KG1 (cell line): ENCODE measurements at places on chromosomes 2 and 18.

DNA sequence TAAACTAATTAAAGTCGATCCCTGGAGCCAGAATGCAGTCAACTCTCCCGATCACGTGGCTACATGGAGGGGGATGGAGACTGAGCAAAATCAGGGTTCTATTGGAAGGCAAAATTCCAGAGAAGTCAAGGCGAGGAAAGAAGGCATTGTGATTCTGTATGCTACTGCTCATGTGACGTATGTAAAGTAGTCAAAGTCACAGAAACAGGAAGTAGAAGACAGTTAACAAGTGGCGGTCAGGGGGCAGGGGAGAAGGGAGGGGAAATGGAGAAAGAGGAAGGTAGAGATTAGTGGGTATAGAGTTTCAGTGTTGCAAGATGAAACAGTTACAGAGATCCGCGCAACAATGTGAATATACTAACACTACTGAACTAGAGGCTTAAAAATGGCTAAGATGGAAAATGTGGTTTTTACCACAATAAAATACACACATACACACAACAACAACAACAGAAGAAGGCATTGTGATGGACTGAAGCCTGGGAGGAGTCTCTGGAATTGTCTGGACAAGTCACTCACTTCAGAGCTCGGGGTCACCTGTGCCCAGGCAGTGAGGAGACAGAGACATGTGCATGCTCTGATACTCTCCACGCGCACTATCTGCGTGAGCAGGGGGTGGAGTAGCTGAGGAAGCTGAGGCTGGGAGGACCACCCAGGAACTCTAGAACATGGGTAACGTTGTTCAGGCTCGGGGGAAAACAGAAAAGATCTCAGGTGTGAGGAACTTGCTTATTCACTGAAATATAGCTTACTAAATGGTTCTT lies 89.9 kb upstream of the CDCA7 start:
- peak; percentile 39 for DNase-seq

DNA sequence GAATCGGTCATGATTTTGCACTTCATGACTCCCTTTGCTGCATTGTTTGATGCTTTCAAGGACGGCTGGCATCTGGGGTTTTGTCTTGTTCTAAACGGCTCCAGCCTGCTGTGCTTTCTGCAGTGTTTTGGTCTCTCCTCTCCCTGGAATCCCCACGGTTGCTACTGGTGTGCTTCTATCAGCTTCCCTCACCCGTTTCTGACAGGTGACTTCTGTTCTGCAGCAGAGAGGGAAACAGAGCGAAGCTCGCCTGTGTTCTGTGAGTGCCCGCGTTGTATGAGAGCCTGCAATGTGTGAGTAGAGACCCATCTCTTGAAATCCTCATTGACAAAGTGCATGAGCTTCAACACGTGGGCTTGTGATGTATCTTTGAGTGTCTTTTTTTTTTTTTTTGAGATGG lies 102.8 kb downstream of the DCDC2C start:
- DNase-seq = no peak

GRCh38 chr2:39851251-39851650 lies 72.2 kb upstream of the THUMPD2 start:
- no peak for DNase-seq

DNA sequence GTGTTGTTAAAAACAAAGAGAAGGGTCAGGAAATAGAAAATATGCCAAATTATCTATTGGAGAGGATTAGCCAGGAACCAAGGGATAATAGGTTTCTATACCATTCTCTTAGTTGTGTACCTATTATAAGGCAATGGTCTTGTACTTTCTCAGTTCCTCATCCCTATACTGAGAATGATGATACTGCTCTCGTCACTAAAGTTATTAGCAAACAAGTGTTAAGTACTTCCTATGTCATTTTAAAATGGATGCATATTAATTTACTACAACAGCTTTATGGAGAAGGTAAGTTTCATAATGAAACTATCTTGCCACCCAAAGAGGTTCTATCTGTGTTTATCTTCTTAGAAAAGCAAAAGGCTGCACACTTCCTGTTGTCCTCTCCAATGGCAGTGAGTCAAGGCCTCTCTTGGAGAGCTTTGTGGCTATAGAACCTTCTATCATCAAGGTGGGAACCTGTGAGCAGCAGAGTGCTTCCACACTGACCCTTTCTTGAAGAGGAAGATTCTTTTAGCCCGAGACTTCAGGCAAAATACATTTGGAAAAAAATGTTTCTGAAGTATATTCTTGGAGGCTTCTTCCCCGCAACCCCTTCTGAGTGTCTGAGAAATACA lies 460.7 kb upstream of the FANCL start:
- no peak for DNase-seq

GRCh38 chr2:238389988-238390589 lies 36.6 kb upstream of the ASB1 start:
- no peak for DNase-seq

DNA sequence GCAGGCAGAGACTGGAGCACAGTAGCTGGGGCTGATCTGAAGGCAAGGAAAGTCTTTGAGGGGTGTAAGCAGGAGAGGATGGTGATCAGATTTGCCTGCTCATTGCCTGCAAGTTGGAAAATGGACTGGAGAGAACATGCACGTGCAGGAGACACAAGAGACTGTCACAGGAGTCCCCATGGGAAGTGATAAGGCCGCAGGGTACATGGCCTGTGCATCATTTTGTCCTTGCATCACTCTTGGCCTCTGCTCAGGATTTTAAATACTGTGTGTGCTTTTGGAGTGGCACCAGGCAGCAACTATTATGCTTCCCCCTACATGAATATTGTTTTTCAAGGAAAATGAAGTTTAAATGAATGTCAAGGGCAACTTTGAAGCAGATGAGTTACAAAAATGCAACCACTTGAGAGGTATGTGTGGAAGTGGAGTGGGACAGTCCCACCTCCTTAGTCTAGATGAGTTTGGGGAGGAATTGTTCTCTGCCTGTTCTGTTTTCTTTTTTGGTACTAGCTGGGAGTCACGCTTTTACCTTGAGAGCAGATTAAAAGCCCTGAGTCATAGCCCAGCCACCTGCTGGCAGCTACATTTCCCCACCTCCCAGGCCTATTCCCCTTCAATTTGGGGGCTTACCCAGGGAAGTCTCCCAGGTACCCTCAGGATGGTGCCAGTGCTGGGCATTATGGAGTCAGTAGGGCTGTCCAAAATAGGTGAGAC lies 19.3 kb downstream of the MAPK4 start:
- no peak for DNase-seq

GRCh38 chr2:207282916-207283315 lies 117.2 kb upstream of the KLF7 start:
- DNase-seq = no peak

DNA sequence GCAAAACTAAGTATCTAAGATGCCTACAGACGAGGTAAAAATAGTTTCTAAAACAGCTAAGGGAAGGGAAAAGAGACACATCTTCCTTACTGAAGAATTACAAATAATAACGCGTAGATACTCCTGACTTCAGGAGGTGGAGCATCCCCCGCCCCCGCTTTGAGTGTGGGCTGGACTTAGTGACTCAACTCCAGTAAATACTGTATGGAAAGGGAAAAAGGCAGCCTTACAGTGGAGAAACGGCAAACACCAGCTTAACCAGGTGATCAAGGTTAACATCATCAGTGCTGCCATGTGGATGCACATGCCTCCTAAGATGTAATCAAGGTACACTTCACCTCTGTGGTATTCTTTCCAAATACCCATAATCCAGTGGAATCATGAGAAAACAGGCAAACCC lies 47.9 kb downstream of the HADHB start:
- no peak for DNase-seq

- DNase-seq = no peak
Observed at GRCh38 chr2:11672407-11672806, 2.4 kb upstream of the NTSR2 start.

- no peak for DNase-seq
Observed at GRCh38 chr18:50982086-50982801, 14.4 kb downstream of the ELAC1 start.

DNA sequence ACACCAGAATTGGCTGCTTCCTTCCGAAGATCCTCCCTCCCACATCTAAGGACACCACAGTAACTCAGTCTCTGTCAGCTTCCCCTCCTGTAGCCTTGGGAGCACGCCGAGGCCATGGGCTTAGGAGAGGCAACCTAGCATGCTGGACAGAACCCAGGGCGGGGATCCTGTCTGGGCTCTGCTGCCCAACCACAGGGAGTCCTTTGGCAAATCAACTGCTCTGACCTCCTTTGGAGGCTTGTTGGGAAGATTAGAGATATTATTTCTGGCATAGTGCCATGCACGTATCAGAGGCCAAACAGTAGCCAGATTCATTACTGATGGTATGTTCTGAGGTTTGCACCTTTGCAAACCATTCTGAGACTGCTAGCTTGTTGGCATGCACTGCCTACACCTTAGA lies 262.7 kb upstream of the EPAS1 start:
- DNase-seq = no peak

DNA sequence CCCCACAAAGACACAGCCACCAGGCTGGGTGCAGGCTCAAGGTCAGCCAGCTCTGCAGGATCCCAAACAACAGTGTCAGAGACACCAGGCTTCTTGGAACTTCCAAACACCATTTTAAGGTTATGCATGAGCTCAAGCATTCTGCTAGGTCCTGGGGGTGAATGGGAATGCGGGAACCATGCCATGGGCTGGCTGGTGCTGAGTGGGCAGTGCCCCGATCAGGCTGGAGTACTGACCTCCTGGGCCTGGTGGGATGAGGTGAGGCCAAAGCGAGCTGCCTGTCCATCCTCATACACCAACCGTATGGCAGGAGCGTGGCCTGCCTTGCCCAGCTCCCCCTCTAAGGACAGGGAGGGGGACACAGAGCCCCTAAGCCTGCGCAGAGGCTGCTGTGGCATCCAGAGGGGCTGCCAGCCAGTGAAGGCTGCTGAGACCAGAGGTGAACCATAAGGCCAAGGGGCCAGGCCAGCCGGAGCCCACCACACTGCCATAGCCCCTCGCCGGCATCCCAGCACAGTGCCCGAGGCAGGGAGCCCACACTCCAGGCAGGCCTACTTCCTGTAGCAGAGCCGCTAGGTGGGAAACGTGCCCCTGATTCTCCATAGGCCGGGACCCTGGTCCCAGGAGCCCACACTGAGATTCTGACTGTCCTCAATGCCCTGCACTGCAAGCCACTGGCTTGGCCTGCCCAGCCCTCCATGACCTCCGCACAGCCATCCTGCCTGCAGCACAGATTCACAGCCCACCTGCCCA lies 135.0 kb downstream of the HDAC4 start:
- no peak for DNase-seq

DNA sequence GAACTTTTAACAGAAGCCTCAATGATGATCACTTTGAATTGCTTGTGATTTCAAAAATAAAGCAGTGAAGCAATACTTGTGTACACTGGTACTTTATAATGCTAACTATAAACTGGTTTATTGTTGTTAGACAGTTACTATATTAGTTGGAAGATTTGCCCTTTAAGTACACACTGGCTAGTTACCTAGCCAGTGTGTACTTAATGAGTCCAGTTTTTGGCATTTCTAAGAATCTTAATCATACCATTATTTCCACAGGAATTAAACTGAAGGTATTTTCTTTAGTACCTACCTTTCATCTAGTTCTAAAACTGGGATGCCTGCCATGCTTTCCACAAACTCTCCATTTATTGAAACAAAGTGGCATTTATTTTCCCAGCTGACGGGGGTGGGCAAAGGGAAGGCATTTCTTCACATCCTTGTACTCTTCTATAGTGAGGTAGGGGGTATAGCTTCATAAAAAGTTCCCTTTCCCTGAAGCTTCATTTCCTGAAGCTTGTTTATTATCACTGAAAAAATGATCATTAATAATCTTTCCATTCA lies 49.9 kb downstream of the UGP2 start:
- DNase-seq = no peak

- DNase-seq = no peak
Observed at GRCh38 chr2:233346376-233346775, 7.9 kb upstream of the DGKD start.

GRCh38 chr2:235390816-235391194 lies 103.0 kb upstream of the AGAP1 start:
- no peak for DNase-seq
